Endothelial cell (in vitro differentiated cells): ENCODE measurements at places on chromosomes 5 and 9.

- H3K27me3 ChIP-seq, result peaks cover 2% of the 10 kb centered on the region
- H3K4me1 ChIP-seq, result no peaks in the 10 kb centered on the region
- no peaks in the 10 kb centered on the region for H3K36me3 ChIP-seq
- DNase-seq, result no peak
- H3K4me3 ChIP-seq, result no peak overlapping the region
These were observed 177.1 kb downstream of the ATP10B start for GRCh38 chr5:160674901-160675300.

DNA sequence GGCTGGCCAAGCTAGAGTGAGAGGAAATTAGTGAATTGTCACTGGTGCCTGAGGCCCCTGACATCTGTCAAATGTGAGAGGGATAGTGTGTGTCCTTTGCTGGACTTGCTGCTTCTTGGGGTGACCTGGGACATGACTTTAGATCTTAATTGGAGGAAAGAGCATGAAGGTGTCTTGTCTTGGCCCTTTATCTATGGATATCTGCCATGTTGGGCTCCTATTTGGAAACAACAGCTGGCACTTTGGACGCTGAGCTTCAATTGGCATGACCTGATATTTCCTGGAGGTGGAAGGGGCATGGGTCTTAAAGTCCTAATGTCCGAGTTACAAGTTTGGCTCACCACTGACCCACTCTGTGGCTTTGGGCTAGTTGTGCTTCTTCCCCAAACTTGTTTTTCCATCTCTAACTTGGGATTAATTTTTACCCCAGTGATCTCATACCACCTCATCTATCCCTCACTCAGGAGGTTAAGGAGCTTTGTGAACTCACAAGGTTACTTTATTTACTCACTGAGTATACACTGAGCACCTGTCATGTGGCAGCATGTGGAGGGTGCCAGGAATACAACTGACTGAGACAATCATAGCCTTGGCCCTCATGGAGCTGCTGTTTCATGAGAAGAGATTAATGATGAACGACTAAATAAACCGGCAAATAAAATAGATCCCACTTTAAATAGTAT, 30.1 kb upstream of the CXCL14 start:
- no peaks in the 10 kb centered on the region for H3K4me1 ChIP-seq
- DNase-seq, result no peak

DNA sequence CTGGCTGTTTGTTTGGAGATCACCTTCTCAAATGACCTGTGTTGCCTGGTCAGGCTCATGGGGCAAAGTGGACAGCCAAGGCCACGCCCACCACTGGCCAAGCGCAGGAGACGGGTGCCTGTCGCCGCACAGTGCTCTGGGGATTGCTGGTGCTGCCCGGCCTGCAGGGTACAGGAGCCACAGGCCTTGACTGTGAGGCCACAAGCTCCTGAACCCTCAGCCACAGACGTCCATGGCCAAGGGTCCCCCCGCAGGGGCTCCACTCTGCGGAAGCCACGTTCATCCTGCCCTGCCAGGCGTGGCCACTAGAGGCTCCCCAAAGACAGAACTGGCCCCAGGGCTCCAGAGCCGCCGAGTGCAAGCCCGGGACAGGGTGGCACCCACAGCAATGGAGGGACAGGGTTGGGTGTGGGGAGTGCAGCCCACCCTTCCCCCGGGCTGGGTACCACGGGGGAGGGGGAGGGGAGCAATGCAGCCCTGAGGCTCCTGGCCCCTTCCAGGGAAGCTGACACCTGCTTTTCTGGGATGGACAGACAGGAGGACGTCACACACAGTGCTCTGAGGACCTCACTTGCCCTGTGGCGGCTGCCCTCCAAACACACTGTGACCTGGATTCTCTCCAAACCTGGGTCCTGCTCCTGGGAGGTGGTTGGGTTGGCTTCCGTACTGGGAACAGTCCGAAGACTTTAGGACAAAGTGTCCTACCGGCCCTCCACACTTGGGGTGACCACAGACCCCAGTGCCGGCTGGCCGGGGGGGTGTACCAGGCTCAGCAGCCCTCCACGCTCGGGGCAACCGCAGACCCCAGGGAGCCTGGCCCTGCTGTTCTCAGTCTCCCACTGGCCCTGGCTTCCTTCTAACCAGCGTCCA, 21.5 kb downstream of the TPPP start:
- peaks cover 30% of the 10 kb centered on the region for H3K27me3 ChIP-seq
- DNase-seq, result peak; percentile 82
- H3K4me1 ChIP-seq, result no peaks in the 10 kb centered on the region
- no peak overlapping the region for H3K27ac ChIP-seq
- no peak overlapping the region for H3K4me3 ChIP-seq

- no peaks in the 10 kb centered on the region for H3K4me1 ChIP-seq
- DNase-seq, result no peak
- peaks cover 39% of the 10 kb centered on the region for H3K36me3 ChIP-seq
- H3K4me3 ChIP-seq, result no peak overlapping the region
These were observed 76.6 kb downstream of the CD180 start for GRCh38 chr5:67120032-67120431.

DNA sequence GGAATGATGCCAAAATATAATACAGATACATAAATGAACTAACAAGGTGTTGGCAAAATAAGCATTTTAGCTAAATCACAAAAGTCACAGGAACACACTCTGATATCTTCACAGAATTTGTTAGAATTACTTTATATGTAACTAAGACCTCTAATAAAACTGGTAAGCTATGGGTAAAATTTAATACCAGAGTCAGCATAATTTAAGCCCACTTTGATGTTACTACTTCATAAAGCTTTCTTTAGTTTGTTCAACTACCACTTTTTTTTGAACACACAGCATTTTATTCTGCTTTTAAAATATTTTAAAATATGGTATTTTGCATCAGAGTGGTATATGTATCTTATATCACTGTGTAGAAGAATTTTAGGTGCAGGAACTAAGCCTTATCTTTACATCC, 19.9 kb downstream of the PAIP1 start:
- no peak overlapping the region for H3K4me3 ChIP-seq
- no peaks in the 10 kb centered on the region for H3K27me3 ChIP-seq
- DNase-seq, result no peak
- H3K36me3 ChIP-seq, result peaks cover 26% of the 10 kb centered on the region
- H3K27ac ChIP-seq, result no peak overlapping the region

GRCh38 chr5:107294211-107294550, 376.6 kb downstream of the EFNA5 start:
- H3K4me1 ChIP-seq, result peaks cover 24% of the 10 kb centered on the region
- no peak for DNase-seq
- H3K27ac ChIP-seq, result no peak overlapping the region
- no peak overlapping the region for H3K4me3 ChIP-seq

- DNase-seq, result no peak
- no peak overlapping the region for H3K27ac ChIP-seq
- peaks cover 33% of the 10 kb centered on the region for H3K4me1 ChIP-seq
- H3K36me3 ChIP-seq, result peaks cover 5% of the 10 kb centered on the region
- no peak overlapping the region for H3K4me3 ChIP-seq
- H3K27me3 ChIP-seq, result peaks cover 6% of the 10 kb centered on the region
These were observed 8.2 kb downstream of the GALNT10 start for GRCh38 chr5:154198611-154199230.

GRCh38 chr9:126704157-126704891, 90.6 kb downstream of the LMX1B start:
- DNase-seq, result peak; percentile 3
- no peaks in the 10 kb centered on the region for H3K36me3 ChIP-seq
- H3K27me3 ChIP-seq, result peaks cover 13% of the 10 kb centered on the region
- H3K27ac ChIP-seq, result no peak overlapping the region

DNA sequence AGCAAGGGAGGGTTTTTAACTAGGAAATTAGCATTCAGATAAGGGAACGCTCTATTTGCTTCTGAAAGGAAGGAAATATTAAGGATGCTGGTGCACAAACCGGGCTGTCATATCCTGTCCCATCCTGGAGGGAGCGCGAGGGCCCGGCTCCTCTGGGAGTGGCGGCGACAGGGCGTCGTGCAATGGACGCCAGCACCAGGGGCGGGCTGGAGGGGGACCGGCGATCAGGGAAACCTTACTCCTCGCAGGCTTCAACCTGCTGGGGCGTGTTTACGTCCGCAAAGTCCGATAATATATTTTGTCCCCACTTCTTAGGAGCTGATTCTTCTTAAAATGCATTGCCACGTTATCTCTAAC, 197.1 kb upstream of the TBCA start:
- peak; percentile 51 for DNase-seq
- no peak overlapping the region for H3K27ac ChIP-seq
- H3K27me3 ChIP-seq, result peaks cover 13% of the 10 kb centered on the region
- H3K4me1 ChIP-seq, result peaks cover 10% of the 10 kb centered on the region
- no peaks in the 10 kb centered on the region for H3K36me3 ChIP-seq
- peak overlapping the region; percentile 83 for H3K4me3 ChIP-seq

GRCh38 chr5:157306081-157306480, 40.2 kb downstream of the CYFIP2 start:
- H3K27ac ChIP-seq, result no peak overlapping the region
- no peaks in the 10 kb centered on the region for H3K4me1 ChIP-seq
- H3K27me3 ChIP-seq, result peaks cover 1% of the 10 kb centered on the region
- no peak overlapping the region for H3K4me3 ChIP-seq
- H3K36me3 ChIP-seq, result peaks cover 8% of the 10 kb centered on the region

DNA sequence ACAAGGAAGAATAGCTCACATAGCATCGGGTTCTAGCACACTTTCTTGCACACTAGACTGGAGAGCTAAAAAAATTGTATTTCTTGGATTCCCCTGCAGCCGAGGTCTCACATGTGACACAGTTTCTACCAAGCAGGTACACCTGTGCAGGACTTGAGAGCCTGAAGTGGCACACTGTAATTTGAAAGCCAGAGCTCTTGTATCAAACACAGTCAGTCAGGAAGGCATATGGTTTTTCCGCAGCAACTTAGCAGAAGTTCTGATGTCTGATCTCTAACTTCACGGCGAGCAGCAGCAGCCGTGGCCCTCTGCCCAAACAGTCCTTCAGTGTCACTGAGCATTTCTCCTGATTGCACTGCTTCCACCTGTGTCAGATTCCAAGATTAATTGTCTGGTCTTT, 25.5 kb downstream of the TMEM245 start:
- no peak overlapping the region for H3K27ac ChIP-seq
- H3K4me1 ChIP-seq, result peaks cover 16% of the 10 kb centered on the region
- H3K27me3 ChIP-seq, result no peaks in the 10 kb centered on the region
- no peaks in the 10 kb centered on the region for H3K36me3 ChIP-seq

GRCh38 chr5:154260224-154260927, 69.8 kb downstream of the GALNT10 start:
- no peak overlapping the region for H3K4me3 ChIP-seq
- peaks cover 4% of the 10 kb centered on the region for H3K36me3 ChIP-seq
- H3K27ac ChIP-seq, result no peak overlapping the region
- H3K27me3 ChIP-seq, result peaks cover 2% of the 10 kb centered on the region
- no peak for DNase-seq

- H3K36me3 ChIP-seq, result no peaks in the 10 kb centered on the region
- H3K4me1 ChIP-seq, result peaks cover 15% of the 10 kb centered on the region
- no peak overlapping the region for H3K27ac ChIP-seq
- no peak overlapping the region for H3K4me3 ChIP-seq
These were observed 27.0 kb downstream of the CDKN2A start for GRCh38 chr9:21967169-21967568.

GRCh38 chr9:92658611-92659010, 11.3 kb downstream of the IPPK start:
- peaks cover 14% of the 10 kb centered on the region for H3K36me3 ChIP-seq
- H3K4me3 ChIP-seq, result no peak overlapping the region
- H3K4me1 ChIP-seq, result peaks cover 25% of the 10 kb centered on the region
- no peak for DNase-seq

- peaks cover 10% of the 10 kb centered on the region for H3K4me1 ChIP-seq
- H3K36me3 ChIP-seq, result peaks cover 21% of the 10 kb centered on the region
- no peak overlapping the region for H3K27ac ChIP-seq
- DNase-seq, result no peak
These were observed 144.0 kb downstream of the MYO10 start for GRCh38 chr5:16791904-16792597.

GRCh38 chr9:36017278-36017677, 19.4 kb upstream of the RECK start:
- no peak overlapping the region for H3K4me3 ChIP-seq
- H3K4me1 ChIP-seq, result peaks cover 9% of the 10 kb centered on the region
- H3K27me3 ChIP-seq, result peaks cover 5% of the 10 kb centered on the region
- H3K27ac ChIP-seq, result no peak overlapping the region
- DNase-seq, result no peak
- H3K36me3 ChIP-seq, result peaks cover 6% of the 10 kb centered on the region

GRCh38 chr5:179614745-179615144, 8.7 kb downstream of the HNRNPH1 start:
- peaks cover 75% of the 10 kb centered on the region for H3K36me3 ChIP-seq
- DNase-seq, result no peak

GRCh38 chr5:26690511-26690910, 347.9 kb downstream of the CDH9 start:
- no peaks in the 10 kb centered on the region for H3K36me3 ChIP-seq
- no peak overlapping the region for H3K27ac ChIP-seq
- H3K4me3 ChIP-seq, result no peak overlapping the region
- no peak for DNase-seq
